GM12891 (cell line): ENCODE measurements at places on chromosomes 2 and 18.
A peak's percentile ranks its signal among the peaks of the same experiment; 100 is the strongest.

GRCh38 chr2:226903179-226903578 is 67.3 kb downstream of the RHBDD1 start:
- DNase-seq = no peak

- DNase-seq = no peak
Measured at GRCh38 chr18:5510135-5510846, 33.5 kb downstream of the EPB41L3 start.

- DNase-seq = no peak
Measured at GRCh38 chr2:160411955-160412354, 81.7 kb downstream of the RBMS1 start.

GRCh38 chr2:177154809-177155208 is 57.8 kb upstream of the HNRNPA3 start:
- DNase-seq = no peak

DNA sequence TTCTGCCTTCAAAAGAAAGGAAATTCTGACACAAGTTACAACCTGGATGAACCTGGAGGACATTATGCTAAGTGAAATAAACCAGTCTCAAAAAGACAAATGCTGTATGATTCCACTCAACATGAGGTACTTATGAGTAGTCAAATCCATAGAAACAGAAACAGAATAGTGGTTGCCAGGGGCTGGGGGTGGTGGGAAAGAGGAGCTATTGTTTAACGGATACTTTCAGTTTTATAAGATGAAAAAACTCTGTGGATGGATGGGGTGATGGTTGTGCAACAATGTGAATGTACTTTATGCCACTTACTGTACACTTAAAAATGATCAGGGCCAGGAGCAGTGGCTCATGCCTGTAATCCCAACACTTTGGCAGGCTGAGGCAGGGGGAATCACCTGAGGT is 15.4 kb downstream of the SLC35F5 start:
- no peak for DNase-seq

DNA sequence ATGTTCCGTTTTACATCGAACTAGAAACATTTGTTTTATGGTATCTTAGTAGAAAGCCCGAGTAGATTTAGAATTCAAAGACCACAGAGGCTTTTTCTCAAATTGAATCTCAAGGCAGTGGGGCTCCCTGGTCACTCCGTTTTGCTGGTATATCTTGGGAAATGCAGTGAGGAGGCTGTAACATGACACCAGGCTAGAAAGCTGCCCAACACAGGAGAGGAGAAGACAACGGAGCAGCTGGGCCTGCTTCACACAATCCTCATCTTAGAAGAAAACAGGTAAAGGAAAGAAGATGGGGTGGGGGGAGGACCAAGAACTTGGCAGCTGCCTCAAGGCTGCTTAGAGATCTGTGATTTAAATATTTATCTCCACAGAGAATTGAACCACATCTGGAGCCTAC is 38.3 kb upstream of the EPB41L3 start:
- DNase-seq = no peak

- DNase-seq = no peak
Measured at GRCh38 chr2:73961823-73962615, 22.7 kb upstream of the TET3 start.

DNA sequence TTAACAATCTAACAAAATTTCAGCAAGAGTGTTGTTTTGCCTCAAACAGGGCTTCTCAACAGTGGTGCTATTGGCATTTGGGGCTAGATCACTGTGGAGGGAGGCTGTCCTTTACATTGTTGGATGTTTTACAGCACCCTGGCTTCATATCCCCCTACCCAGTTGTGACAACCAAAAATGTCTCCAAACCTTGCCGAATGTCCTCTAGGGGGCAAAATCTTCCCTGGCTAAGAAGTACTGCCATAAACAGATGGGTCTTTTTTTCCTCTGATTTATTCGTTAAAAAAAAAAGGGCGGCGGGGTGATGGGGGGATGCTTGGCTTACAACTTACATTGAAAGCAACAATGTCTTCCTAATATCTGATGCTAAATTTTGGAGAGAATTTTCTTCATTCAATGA is 207.6 kb upstream of the CCDC150 start:
- no peak for DNase-seq

- peak; percentile 36 for DNase-seq
Measured at GRCh38 chr2:200306931-200307723, 634 bp downstream of the SPATS2L start.

- no peak for DNase-seq
Measured at GRCh38 chr2:55901941-55902340, 21.6 kb downstream of the EFEMP1 start.

GRCh38 chr2:118123561-118124232 is 35.4 kb downstream of the INSIG2 start:
- no peak for DNase-seq

DNA sequence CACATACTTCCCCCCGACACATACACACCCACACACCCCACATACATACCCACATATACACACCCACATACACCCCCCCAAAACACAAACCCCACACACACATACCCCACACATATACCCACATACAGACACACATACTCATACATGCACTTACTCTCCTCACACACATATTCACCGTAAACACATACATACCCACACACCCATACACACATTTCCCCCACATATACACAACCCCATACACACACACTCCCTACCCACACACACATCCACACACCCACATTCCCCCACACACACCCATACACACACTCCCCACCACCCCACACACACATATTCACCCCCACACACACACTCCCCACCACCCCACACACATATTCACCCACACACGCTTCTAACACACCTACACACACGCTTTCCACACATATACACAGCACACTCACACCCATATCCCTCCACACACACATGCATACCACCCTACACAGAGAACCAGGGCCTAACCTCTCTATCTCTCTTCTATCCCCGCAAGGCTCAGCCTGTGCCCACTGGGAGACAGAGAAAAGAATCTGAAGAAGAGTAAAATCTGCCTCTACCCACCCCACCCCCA is 182.4 kb upstream of the ETAA1 start:
- DNase-seq = no peak

DNA sequence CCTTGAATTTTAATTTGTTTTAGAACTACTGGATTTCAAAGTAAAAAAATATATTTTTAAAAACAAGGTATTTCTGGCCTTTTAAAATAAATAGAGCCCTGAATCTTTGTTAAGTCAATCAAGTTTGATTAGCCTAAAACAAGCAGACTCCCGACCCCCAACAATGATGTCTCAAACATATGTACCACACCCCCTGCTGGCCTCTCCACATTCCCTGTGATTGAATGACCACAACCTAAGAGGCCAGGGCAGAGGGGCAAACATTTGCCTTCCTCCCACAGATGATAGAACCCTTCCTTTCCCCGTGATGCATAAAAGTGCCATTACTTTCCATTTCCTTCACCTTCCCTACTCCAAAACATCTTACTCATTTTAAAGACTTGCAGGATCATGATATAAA is 130.9 kb downstream of the STK39 start:
- no peak for DNase-seq

DNA sequence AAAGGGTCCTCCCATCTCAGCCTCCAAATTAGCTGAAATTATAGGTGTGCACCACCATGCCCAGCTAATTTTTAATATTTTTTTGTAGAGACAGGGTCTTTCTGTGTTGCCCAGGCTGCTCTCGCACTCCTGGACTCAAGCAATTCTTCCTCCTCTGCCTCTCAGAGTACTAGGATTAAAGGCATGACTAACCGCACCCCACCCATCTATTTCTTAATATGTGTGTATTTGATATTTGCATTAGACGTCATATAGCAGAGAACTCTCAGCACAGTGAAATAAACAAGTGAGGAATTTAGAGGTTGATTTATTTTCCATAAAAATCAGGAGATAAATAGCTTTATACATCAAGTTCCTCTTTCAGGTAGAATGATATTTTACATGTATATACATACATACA is 213.5 kb downstream of the FSIP2 start:
- no peak for DNase-seq

DNA sequence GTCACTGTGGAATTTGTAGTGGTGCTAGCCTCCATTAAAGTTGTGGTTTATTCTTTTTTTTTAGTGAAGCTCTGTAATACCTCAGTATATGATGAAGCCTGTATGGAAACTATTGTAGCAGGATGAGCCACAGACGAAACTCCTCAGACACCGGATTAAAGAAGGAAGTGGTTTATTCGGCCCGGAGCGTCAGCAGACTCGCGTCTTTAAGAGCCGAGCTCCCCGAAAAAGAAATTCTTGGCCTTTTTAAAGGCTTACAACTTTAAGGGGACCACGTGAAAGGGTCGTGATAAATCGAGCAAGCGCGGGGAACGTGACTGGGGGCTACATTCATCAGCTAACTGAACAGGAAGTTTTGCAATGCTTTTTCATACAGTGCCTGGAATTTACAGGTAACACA is 8.1 kb upstream of the CCL20 start:
- DNase-seq = no peak

GRCh38 chr2:170715062-170715931 is at the start of gene SP5:
SP5 (plus strand) TSS chr2:170715337; CDS start chr2:170715513, 176 bp downstream.
- DNase-seq = peak; percentile 40

DNA sequence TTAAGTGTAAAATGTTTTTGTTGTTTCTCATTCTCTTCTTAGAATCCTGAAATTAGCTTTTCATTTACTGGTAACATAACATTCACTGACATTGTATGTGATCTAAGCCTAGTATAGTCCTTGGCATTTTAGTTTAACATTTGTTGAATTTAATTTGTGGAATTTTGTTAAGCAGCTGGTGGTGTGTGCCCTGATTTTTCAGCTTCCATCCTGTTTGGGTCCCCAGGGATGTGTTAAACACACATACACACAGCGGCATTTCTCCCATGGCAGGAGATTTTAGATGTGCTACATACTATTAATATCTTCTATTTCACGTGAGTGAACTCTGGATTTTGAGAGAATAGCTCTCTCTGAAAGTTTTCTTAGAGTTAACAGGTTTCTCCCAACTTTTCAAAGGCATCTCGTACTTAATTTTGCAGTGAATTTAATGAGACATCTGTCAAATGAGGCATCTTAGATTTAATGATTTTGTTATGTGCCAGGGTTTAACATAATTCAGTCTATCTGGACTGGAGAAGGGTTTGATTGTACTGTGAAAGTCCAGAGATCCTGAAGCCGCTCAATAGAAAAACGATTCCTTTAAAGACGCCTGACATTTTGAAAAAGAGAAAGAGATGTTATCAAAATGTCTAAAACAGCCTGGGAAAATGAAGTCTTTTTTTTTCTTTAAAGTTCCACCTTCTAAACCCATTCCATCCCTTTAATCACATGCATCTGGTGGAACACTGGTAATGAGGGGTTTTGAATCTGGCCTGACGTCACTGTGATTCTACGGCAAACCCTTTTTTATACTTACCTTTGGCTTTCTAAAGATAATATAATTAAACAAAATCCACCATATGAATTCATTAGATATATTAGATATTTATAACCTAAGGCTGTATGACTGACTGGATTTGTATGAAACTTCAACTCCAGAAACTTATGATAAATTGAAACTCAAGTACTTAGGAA is 6.8 kb downstream of the PHLPP1 start:
- no peak for DNase-seq

DNA sequence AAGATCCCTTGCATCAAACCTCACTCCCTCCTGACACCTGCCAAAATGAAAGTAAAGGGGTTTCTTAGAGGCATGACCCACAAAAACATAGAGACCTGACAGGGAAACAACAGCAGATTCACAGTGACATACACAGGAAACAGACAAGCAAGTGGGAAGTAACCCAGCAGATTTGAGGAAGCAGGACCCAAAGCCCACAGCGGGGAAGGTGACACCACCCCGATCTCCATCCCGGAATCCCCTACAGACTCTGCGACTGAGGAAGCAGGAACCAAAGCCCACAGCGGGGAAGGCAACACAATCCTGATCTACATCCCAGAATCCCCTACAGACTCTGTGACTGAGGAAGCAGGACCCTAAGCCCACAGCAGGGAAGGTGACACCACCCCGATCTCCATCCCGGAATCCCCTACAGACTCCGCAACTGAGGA is 21.6 kb downstream of the CIB4 start:
- DNase-seq = no peak

- no peak for DNase-seq
Measured at GRCh38 chr18:45745817-45746461, 22.0 kb downstream of the SLC14A1 start.

- DNase-seq = no peak
Measured at GRCh38 chr2:39127973-39128372, 7.1 kb upstream of the SOS1 start.

DNA sequence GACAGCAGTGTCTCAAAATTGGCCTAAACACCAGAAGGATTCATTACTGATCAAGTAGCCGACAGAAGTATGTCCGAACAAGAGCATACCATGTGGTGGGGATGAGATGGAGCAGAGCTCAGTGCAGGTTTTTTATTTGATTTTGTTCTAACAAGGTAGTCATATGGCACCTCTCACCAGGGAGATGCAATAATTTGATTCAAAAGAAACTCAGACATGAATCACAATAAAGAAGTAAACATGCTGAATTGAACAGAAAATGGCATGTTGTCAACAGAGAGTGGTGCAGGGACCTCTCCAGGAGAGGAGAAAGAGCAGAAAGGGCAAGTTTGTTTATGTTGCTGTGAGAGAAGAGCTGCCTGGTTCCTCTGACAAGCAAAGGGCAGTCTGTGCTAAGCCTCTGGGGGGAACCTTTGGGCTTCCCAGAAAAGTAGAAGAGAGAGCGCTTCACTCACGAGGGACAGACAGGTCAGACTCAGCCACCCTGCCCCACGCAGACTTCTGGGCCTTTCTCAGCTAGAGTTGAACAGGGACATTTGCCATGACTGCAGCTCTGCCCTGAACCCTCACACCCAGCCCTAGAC is 351.3 kb upstream of the RAB12 start:
- no peak for DNase-seq

- no peak for DNase-seq
Measured at GRCh38 chr2:240622531-240623235, 2.6 kb upstream of the GPR35 start.

DNA sequence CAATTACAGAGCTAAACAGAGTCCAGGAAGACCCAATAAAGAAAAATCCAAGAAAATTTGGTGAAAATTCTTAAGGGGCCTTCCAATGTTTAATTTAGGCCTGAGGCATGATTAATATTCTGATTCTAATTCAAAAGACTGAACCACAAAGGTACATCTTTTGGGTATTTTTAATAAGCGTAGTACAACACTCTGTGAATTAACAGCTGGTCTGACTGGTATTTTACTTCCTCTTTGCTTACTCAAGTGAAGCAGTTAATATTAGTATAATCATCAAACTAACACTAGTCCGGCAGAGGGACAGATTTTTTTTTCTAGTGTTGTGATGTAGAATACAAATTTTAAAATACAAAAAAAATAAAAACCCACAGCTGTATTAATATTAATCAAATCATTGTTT is 652.9 kb downstream of the NR4A2 start:
- no peak for DNase-seq

DNA sequence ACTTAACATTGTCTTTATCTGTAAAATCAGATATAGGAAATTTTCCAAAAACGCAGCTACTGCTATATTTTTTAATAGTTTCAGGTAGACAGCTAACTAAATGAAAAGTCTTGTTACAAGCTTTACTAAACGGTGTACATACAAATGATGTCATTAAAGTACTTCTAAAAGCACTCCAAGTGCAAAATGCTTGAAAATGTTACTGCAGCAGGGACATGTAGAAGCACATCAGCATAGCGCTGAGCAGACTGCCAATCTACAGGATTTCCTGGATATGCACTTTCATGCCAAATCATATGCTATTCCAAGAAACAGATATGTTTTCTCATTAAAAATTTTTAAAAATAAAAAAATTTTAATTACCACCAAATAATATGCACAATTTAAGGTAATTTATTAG is 61.7 kb downstream of the SMAD2 start:
- DNase-seq = no peak
